ENCODE measurements at places on chromosomes 3 and 15.

- no peak for DNase-seq
Observed at GRCh38 chr15:36878684-36879262, 221.6 kb downstream of the MEIS2 start.

- no peak for DNase-seq
Observed at GRCh38 chr3:35187908-35188307, 451.4 kb upstream of the ARPP21 start.

DNA sequence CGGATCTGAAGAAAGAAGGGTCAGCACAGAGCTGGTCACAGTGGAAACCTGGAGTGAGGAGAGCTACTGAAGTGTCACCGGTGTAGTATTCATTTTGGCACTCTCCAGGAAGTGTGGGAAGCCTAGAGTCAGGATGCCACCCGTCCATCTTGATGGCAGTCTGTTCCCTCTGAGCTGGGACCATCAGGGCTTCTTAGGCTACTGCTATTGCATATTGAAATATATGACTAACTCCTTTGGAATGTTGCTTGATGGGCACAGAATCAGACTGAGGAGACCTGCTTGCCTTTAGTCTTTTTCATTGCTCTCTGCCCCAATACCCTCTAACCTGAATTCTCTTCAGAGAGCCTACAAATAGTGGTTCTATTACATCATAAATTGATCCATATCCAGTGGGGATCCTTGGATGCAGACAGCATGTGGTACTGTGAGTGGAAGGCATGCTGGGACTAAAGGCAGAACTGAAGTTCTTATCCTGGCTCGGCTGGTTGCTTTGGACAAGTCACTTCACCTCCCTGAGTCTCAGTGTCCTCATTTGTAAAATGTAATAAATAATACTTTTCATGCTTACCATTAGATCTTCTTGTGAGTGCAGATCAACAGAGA, 143.5 kb downstream of the PDE8A start:
- DNase-seq, result no peak

DNA sequence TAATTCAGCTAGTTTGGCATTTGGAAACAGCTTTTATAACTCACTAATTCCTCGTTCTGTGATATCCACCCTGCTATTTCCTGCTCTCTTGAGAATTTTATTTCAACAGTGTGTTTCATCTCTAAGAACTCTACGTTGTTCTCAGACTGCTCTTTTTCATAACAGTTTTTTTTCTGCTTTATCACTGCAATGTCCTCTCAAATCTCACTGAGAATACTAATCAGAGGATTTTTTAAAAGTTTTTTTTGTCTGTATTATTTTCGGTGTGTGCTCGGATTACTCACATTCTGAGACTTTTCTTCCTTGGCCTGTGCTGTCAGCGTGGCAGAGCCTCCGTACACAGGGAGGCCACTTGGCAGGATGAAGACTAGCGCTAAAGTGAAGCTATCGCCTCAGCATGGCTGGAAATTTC, 59.4 kb upstream of the NEO1 start:
- no peak for DNase-seq

DNA sequence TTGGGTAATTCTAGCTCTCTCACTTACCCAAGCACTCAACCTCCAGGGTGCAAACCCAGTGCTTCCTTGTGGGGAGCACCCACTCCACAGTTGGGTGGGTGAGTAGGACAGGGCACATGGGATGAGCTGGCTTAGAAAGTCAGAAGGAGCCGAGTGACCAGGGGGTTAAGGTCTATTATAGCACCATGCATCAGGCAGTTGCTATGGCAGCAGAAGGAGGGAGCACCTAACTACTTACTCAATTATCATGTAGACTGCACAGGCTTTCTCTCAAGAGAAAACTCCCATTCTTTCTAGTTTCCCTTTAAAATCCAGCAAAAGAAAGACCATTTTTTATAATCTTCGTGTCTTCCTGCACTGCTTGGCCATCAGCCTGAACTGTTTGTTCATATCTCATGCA, 163.0 kb downstream of the OCA2 start:
- DNase-seq, result no peak

DNA sequence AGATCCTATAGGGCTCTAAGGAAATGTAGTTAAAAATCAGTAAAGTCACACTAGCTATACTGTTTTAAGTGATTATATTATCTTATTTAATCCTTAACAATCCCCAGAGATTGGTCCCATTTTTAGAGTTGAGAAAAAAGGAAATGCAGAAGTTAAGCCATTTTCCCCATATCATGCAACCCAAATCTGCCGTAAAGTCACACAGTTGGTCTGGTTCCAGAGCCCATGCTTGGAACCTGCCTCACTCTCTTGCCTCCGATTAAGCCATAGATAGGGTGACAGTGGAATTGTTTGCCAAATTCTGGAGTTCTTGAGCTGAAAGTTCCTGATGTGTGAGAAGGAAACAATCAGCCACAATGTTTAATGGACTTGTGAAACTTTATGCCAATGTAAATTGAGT, 2.3 kb upstream of the P2RY13 start:
- no peak for DNase-seq

- no peak for DNase-seq
Observed at GRCh38 chr15:39506146-39506545, 74.7 kb upstream of the THBS1 start.

GRCh38 chr15:74727727-74728126, 2.4 kb upstream of the CYP1A1 start:
- DNase-seq, result no peak

GRCh38 chr3:136149667-136150066, 46.5 kb downstream of the MSL2 start:
- no peak for DNase-seq

- no peak for DNase-seq
Observed at GRCh38 chr3:101453961-101454360, 59.1 kb downstream of the SENP7 start.

DNA sequence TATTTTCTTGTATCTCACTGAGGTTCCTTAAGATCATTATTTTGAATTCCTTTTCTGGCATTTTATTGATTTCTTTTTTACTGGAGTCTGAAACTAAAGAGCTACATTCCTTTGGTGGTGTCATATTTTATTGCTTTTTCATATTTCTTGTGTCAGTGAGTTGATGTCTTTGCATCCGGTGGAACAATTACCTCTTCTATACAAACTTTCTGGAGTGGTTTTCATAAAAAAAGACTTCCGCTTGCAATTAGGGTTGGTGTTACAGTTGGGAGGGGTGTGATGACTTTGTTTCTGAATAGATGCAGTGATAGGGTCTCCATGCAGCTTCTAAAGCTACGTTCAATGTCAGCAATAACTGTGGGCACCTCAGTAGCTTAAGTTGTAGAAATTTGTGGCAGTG, 181.7 kb downstream of the LPP start:
- DNase-seq, result no peak

DNA sequence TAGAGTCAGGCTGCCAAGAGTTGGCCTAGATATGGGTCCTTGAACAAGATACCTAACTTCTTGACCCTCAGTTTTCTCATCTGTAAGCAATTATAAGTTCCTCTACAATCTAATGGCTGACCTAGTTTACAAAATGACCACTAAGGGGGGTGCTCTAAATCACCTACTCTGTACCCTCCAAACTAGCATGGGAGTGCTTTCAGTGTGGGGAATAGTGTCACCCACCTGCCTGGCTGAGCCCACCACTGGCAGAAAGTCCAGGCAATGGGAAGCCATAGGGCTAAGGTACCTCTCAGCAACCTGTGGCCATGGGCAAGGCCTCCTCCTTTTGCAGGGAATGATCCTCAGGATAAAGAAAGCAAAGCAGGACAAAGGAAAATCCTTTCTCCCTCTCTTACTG, 58.9 kb downstream of the COL6A5 start:
- no peak for DNase-seq

- DNase-seq, result no peak
Observed at GRCh38 chr3:13424141-13424844, 4.2 kb upstream of the NUP210 start.

DNA sequence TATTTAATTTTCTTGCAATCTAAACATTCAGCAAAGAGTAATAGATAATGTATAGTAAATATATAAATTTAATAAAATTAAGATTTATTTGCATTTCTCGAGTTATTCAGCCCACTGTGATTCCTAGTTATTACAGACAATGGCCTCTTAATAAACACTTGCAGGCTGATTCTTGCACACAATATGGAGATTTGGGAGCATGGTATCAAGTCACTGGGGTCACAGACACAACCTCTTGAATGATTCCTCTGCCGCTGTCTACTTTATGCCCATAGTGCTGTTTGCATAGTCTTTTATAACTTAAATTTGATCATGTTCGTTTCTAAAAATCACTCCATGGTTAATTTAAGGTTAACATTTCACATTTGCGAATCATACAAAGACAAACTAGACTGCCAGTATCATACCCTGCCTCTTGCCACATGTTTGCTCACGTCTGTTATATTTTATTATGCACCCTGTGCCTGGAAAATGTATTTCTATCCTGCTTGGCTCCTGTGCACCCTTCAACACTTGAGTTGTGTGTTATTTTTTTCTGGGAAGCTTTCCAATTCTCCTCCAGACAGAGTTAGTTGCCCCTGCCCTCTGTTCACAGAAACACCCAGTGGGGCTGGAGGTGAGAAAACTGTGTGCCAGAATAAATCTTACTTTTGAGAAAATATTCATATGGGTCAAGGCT, 206.3 kb upstream of the ROBO1 start:
- DNase-seq, result no peak

DNA sequence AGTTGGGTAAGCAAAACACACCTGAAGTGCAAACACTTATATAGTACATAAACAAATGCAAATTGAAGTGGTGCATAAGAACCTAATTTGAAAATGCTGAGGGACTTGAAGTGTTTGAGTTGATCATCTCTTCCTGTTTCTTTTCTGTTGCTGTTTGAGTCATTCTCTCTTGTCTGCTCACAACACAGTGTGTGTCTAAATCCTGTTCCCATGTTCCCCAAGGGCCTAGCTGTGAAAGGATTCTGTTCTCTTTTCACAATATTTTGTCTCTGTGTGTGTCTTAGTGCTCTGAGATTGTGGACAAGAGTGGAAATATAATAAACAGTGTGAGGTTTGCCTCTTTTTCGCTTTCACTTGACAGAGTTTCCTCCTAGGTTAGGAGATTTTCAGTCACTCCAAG, 6.1 kb downstream of the CD96 start:
- DNase-seq, result no peak

DNA sequence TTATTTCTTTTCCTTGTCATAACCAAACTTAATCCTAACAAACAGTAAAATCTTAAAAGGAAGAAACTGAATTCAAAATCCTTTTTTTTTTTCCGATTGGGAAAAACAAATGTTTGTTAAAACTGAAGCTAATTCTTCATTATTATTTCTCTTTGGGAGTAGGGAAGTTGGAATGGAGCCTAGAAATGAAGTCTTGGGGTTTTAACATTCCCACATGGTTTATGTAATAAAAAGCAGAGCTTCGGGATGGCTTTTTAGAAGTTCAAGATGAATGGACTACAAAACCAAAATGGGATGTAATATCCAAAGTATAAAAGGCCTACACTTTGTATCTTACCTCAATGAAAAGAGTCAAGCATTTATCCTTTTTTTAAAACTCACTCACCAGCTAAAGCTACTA, 189.0 kb upstream of the TMC3 start:
- DNase-seq, result no peak

DNA sequence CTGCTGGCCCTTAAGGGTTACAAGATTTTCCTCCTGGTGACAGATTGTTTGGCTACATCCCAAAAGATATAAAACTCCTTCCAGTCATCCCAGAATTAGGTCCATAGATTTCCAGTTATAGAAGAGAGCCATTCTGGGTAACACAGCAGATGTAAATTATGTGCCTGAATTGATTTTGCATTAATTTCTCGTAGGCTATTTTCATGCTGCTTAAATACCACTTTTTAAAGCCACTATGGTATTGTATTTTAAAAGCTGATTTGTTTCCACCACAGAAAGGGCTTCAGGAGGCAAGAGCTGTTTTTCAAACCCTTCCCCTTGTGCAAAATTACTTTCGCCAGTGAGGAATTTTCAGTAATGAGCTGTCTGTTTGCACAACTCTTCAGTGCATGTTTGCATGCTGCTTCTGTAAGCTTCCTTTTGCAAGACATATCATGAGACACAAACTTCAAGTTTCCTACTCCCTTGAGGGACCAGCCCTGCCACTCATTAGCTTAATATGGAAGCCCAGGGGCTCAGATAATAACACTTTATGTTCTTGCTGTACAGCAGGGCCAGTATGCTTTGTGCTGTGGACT, 105.4 kb upstream of the TNIK start:
- DNase-seq, result no peak

GRCh38 chr15:41795996-41796856, 21.9 kb downstream of the MAPKBP1 start:
- no peak for DNase-seq

- no peak for DNase-seq
Observed at GRCh38 chr15:41291065-41291631, 41.2 kb downstream of the OIP5 start.

GRCh38 chr3:35658686-35659085, 19.4 kb downstream of the ARPP21 start:
- DNase-seq, result no peak

DNA sequence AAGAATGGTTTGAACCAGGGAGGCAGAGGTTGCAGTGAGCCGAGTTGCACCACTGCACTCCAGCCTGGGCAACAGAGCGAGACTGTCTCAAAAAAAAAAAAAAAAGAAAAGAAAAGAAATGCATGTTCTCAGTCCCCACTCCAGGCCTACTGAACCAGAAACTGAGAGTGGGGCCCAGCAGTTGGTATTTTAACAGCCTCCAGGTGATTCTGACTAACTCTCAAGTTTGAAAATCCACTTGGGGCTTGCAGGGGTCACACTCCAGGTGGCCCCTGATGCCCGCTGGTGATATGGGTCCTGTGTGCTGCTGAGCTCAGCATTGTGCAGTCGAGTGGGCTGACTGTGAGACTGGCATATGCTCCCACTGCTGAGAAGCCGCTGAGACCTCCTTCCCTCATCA, 133.7 kb upstream of the C2CD4B start:
- no peak for DNase-seq

GRCh38 chr3:174170248-174170647, 688.9 kb upstream of the NAALADL2 start:
- DNase-seq, result no peak

DNA sequence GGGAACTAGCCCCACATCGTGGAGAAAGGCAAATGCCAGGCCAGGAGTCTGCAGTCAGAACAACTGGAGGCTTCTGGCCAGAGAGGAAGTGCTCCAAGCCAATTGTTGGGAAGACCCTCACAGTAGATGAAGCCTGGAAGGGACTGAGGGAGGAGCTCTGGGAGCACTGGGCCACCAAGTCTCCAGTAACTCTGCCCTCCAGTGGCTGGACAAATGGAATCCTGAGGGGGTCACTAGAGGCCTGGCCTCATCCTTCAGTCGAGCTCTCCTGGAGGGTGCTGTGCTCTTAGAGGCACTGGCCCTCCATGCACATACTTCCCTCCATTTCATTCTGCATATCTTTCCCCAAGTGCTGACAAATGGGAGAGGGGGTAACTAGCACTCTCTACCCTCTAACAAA, 103.0 kb downstream of the MYLK start:
- no peak for DNase-seq
